ENCODE measurements at places on chromosomes 12 and 14.

GRCh38 chr12:16118586-16118985 lies 158.9 kb downstream of the SLC15A5 start:
- no peak for DNase-seq

DNA sequence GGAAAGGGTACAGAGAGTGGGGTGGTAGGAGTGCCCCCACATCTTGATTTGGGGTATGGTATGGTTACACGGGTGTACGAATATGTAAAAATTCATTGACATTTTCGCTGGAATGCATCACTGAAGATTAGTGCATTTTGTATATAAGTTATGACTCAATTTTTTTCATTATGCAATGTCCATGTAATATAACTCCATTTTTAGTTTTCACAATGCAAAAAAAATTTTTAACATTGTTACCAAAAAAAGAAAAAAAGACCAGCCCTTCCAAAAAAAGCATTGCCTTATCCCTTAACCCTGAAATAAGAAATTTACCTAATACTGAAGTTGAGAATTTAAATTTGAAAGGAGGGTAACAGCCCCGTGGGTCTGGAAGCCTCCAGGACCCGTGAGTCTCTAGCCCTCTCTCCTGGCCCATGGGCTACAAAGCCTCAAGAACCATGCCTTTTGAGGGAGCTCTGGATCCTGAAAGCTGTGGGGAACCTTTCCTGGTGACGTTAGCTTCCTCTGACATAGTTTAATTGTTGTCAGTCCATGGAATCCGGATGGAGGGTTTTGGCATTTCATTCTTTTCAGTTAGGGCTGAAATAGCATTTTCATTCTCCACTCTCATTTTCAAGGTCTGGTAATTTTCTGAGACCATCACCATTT lies 55.6 kb upstream of the ACTN1 start:
- no peak for DNase-seq

DNA sequence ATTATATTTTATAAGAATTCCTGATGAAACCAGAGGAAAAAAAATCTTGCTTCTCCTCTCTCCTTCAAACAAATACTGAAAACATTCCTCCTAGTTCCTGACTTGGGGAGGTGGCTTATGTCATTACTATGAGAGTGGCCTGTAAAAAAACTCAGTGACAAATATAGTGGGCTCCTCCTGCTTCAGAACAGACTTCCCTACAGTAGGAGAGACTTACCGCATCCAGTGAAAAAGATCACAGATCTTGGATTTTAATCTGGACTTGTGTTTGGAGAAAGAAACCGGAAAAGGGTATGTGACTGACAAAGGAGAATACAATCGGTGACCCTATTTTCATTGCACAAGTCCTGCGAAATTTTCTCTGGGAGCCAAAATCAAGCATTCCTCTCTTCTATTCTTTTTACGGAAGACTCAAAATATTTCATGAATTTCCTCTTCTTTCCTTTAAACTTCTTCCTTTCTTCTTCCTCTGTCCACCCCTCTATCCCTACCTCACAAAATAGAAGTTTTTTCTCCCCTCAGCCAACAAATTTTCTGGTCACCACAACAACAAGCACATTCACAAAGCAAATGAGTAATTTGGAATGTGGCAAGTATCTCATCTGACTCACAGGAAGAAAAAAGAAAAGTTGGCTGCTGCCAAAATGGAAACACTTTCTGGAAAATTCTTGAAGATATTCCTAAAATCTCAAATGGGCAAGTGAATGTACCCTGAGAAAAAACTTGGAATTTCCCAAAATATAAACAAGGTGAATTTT lies 185.1 kb upstream of the CDKN3 start:
- no peak for DNase-seq

GRCh38 chr12:49345051-49345824 lies 1.4 kb upstream of the DNAJC22 start:
- DNase-seq, result no peak

GRCh38 chr14:104874571-104875411 lies 9.7 kb downstream of the CEP170B start:
- DNase-seq, result no peak

GRCh38 chr12:4135919-4136605 lies 137.5 kb upstream of the CCND2 start:
- DNase-seq, result peak; percentile 32

DNA sequence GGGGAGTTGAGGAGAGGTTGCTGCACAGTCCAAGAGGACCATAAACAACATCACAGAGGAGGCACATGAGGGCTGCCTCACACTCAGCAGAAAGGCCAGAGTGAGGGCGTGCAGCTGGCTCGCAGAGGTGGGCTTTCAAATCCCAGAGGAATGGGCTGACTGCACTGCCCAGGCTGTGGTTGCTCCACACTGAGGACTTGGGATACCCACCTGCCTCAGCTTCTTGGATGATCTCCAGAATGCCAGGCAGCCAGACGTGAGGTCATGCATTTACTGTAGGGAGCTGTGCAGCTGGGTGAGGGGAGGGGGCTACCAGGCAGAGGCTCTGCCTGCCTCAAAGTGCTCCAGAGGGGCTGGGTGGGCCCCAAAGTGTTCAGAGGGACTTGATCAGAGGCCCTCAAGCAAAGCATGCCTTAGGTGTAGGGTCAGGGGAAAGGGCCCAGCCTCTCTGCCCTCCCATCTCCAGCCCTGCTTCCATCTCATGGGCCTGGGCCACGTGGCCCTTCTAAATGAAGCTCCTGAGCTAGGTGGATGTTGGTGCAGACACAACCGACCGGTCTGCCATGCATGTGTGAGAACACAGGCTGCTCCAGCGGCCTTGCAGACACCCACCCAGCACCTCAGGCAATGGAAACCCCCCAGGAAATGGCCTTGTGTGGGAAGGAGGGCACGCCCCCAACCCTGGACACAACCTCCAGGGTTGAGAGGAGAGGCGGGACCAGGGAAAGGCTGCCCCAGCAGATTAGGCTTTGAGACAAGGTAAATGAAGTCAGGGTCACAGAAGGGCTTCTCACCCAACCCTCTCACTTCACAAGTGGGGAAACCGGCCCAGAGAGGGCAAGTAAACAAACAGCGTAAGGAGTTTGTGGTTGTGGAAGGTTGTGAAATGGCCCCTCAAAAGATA lies 90.8 kb downstream of the NTF3 start:
- DNase-seq, result no peak

- DNase-seq, result no peak
Observed at GRCh38 chr14:100975671-100976070, 72.1 kb upstream of the RTL1 start.

DNA sequence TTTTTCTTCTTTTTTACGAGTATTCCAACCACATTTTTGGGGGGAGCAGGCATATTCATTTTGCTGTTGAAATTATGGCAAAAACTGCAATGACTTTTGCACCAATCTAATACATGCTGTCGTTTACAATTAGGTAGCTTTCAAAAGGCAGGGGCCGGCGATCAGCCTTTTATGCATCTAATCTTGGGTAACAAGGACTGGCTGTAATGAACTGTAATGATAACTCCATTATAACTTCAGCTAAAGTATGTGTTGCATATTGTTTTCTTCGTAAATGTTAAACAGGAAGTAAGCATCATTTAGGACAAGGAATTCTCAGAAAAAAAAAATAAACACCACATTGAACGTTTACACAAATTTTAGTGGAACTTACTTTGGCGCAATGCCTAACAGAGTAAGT lies 30.3 kb upstream of the KLRF1 start:
- DNase-seq, result no peak

DNA sequence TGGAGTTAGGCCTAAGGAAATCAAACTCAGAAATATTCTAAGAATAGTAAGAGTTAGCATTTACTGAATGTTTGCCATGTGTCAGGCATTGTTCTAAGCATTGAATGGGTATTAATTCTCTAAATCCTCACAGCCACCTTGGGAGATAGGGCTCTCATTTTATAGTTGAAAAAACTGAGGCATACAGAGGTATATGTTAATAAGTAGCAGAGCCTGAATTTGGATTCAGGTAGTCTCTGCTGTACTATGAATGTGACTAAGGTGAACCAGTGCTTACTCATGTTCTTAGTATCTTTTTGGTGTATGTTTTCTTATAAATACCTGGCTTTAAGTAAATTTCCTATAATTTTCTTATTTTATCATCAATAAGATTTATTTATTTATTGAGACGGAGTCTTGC lies 8.1 kb downstream of the ARF6 start:
- DNase-seq, result no peak

- DNase-seq, result no peak
Observed at GRCh38 chr12:99334285-99335056, 313.1 kb upstream of the GARIN6 start.

DNA sequence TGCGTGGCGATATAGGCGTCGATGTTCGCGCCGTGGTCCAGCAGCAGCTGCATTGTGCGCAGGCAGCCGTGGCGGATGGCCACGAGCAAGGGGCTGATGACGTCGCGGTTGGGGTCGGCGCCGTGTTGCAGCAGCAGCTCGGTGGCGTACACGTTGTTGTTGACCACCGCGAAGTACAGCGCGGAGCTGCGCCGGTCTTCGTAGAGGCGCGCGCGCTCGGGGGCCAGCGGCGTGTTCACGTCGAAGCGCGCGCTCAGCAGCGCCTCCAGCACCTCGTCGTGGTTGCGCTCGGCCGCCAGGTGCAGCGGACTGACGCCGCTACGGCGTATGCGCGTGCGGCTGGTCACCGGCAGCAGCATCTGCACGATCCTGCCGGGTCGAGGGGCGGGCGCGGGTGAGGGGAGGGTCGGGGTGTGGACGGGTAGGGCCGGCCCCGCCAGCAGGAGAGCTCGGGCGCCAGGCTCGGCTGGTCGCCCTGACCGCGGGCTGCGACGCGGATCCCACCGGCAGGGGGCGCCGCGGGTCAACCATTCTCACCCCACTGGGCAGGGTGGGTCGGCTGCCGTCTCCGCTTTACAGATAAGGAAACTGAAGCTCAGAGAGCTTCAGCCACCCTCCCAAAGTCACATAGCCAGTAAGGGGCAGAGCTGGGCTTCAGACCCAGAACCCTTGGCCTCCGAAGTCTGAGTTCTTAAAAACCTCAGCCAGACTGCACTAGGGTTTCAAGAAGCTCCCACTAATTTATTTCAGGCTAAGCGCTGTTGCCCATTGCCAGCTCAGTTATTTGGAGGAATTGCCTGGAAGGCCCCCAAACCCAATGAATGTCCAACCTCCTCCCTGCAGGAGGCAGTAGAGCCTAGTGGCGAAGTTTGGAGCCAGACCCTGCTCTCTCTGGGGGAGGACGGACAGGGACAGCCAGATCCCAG lies 12.4 kb downstream of the FAM181A start:
- DNase-seq, result peak; percentile 87

- no peak for DNase-seq
Observed at GRCh38 chr12:120224304-120225199, 23.6 kb upstream of the RPLP0 start.

GRCh38 chr14:49986343-49987014 lies 93.6 kb downstream of the ARF6 start:
- DNase-seq, result no peak

GRCh38 chr12:1367331-1368291 lies 226.8 kb downstream of the FBXL14 start:
- DNase-seq, result no peak

- no peak for DNase-seq
Observed at GRCh38 chr12:95836185-95836609, 22.6 kb upstream of the SNRPF start.

GRCh38 chr12:98355933-98356332 lies 159.5 kb upstream of the TMPO start:
- no peak for DNase-seq

DNA sequence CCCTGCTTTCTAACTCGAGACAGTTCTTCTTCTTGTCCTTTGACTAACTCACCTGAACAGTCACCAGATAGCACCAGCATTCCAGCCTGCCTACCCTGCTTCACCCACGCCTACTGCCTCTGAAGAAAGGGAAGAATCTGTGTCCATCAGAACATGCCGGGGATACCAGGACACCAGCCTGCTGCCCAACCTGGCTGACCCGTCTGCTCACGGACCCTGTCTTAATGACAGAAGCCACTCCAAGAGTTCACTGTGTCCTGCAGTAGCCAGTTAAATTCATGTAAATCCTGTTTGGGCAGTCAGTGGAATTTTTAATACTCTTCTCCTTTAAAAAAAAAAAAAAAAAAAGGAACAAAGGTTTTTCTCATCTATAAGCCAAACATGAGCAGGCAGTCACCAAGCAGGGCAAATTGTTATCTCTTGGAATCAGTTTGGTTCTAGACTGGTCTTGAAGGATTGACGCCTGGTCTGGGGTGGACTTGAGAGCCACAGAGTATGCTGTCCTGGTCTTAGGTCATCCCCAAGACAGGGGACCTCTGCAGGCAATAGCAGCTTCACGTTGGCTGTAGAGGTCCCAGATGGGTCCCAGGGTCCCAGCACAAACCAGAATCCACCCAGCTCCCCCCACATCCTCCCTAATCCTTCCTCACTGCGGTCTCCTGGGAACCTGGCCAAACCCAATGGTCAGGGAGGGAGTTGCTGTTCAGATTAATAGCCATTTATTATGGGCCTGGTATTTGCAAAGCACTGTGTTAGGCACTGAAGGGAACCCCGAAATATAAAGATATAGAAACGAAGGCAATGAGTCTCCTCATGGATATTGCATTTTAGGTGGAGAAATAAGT lies 181.1 kb upstream of the HIF1A start:
- DNase-seq, result no peak

DNA sequence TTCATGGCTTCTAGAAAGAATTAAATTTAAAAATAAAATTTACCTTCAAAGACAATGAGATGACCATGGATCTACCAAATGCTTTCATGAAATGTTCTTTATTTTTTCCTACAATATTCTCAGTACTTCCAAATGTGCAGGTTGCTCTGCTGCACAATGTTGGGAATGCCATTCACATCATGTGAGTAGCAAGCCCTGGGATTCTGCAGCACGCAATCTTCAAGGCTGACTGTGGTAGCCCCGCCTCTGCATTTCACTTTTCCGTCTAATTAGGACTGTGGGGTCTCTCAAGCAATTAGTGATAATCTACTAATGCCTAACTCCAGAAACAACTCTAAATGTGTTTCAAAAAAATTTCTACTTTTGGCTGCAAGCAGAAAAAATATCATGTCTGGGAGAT lies 13.7 kb upstream of the NTN4 start:
- no peak for DNase-seq

DNA sequence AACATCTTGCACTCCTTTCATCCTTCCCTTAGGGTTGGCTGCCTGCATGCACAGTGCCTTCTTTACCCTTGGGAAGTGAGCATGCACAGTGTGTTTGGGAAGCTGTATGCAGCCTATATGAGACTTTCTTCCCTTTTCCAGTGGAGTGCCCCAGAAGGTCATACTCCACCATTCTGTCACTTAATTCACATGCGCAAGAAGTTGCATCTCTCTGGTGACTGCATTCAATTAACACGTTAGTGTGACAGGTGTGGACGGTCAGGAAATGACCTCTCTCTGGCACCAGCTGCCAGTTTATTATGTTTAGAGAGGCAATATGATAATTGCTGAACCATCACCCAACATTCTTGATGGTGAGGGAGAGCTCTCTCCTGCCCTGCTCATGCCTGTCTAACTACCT lies 770.0 kb downstream of the FLRT2 start:
- DNase-seq, result no peak

DNA sequence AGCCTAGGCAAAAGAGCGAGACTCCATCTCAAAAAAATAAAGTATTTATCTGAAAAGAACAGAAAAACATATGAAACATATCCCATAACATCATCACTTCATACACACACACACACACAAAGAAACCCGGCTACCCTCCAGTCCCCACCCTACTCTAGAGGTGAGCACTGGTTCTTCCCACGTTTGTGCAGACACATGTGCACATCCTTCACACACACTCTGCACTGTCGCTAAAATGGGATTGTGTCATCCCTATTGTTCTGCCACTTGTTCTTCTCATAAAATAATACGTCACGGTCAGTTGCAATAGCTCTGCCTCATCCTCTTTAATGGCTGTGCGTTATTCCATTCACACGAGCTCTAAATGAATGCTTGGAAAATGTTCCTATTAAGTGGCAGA lies 85.9 kb upstream of the ANO2 start:
- no peak for DNase-seq

Measured in activated CD4-positive, alpha-beta T cell treated with anti-CD3 and anti-CD28 coated beads for 4 hours (primary cell).